ENCODE measurements at places on chromosomes 6 and 20.

DNA sequence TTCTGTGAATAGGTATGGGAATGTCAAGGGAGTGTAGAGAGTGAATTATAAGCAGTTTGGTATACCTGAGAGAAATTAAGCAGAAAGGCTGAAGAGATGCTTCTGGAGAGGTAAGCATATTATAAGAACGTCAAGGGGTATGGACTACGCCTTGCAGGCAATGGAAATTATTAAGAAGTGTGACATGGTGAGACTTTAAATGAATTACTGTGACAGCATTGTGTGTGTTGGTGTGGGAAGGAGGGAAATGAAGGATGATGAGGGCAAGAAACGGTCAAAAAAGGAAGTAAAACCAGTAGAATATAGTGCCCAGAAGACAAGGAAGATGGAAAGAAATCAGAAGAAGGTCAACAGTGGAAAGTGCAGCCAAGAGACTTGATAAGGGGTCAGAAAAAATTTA, 5.9 kb downstream of the KHDRBS2 start:
- no peak for DNase-seq

GRCh38 chr20:31577194-31577593, 27.9 kb upstream of the ID1 start:
- DNase-seq = no peak

DNA sequence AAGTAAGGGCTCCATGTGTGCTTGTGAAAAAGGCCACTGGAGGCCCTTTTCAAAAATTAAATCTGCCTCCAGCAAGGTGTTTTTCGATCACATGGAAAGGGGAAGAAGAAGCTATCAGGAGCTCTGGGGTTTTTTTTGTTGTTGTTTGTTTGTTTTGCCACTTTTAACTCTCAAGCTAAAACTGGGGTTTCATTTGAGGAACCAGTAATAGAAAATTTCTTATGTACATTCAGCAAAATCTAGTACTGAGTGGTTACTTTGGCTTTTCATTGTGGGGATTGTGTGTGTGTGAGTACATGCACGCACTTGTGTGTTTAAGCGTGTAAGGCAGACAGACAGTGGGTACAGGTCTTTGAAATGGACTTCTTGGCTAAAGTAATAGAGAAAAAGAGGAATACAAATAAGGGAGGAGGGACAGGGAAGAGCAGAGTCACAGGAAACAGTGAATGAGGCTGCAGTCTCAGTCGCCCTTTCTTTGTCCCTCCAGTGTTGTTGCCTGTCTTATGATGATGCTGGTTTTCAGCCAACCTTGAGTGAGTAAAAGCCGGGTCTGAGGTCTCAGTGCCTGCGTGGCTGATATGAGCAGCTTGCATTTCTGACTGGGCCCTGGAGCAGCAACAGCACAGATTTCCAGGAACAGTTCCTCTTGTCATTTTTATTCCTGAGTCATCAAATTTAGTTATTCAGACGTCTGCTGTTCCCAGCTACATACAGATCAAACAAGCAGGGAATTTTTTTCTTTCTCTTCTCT, 26.2 kb downstream of the SLC16A10 start:
- no peak for DNase-seq

- no peak for DNase-seq
These were observed 25.9 kb downstream of the FOXQ1 start for GRCh38 chr6:1337791-1338190.

DNA sequence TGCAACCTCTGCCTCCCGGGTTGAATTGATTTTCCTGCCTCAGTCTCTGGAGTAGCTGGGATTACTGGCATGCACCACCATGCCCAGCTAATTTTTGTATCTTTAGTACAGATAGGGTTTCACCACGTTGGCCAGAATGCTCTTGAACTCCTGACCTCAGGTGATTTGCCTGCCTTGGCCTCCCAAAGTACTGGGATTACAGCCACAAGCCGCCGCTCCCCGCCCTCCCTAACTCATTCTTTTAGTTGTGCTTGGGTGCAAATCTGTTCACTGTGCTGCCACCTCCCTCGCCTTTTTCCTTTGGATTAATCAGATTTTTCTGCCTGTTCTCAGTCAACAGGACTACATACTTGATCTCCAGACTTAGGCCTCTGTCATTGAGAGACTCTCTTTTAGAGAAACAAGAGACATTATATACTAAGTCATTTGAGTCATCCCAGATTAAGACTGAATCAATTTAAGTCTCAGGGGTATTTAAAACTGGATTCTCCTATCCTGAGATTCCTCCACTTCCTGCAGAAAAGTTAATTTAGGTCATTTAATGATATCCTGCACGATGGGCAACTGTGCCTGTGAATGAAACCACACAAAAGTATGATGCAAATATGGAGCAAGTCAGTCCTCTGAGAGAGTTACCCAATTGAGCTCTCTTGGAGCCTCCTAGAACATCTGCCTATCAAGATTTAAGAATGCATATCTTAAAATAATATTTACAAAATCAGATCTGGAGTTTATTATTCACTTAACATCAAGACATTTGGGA, 136.1 kb upstream of the THEMIS start:
- no peak for DNase-seq

- no peak for DNase-seq
These were observed 14.8 kb downstream of the PEDS1 start for GRCh38 chr20:50138479-50139393.

DNA sequence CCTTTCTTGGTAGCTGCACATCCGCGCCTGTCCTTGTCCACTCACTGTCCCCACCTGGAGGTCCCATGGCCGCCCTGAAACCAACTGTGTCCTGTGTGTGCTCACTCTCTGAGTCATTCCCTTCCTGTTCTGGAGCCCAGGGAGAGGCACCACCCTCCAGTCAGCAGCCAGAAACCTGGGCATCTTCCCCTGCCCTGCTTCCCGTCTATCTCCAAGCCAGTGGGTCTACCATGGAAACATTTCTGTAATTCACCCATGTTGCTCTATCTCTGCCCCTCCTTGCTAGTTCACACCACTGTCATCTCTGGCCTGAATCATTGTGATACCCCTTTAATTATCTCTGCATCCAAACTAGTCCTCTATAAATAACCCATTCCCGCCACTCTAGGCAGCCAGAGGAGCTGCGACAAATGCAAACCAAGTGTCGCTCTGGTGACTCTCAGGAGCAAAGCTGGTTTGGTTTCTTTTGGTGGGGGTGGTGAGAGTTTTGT, 28.8 kb upstream of the SYNJ2 start:
- DNase-seq = no peak

GRCh38 chr6:14365393-14365792, 247.8 kb downstream of the CD83 start:
- no peak for DNase-seq

DNA sequence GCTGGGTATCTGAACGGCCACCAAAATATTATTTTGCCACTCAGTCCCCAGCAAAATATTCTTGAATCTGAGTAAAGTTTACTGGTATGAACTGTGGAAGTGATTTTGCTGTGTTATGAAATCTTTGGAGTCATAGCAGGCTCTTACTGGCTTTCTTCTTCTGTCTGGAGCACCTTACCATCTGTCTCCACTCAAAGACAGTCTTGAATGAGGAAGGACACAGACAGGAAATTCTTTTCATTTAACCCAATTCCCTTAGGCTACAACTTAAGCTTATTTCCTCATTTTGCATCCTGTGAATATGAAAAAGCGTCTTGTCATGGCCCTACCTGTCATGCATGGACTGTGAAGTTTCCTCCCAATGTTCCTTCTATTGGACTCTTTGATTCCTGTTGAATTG, 24.7 kb downstream of the FNDC1 start:
- DNase-seq = no peak

- DNase-seq = peak; percentile 4
These were observed 268.8 kb downstream of the TMEM242 start for GRCh38 chr6:157054531-157054979.

DNA sequence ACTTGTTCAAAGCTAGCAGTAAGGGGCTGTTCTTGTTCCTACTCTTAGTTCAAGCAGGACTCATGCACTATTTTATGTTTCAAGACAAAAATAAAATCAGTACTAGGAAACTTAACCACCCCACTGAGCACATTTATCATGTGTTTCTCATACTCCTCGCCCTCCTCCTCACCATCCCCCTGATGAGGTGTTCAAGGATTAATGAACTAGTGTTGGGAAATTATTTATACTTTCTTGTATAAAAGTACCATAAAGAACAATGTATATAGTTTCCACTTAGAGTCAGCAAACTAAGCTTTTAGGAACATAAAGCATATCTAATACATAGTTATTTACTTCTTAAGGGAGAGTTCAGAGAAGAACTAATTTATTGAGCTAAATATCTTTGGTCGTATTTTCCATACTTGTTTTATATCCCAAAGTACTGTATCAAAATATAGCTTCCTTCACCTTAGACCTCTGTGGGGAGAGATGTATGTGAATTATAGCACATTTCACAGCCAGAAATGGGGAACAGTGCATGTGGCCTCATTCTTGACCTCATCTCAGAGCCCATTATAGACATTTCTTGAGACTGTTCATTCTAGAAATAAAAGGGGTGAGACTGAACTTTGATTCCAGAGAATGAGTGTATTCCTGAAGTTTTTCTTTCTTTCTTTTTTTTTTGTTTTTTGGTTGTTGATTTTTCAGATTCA, 326.5 kb upstream of the MAP3K7 start:
- DNase-seq = no peak

GRCh38 chr6:162198076-162198475, 529.5 kb downstream of the PRKN start:
- no peak for DNase-seq

DNA sequence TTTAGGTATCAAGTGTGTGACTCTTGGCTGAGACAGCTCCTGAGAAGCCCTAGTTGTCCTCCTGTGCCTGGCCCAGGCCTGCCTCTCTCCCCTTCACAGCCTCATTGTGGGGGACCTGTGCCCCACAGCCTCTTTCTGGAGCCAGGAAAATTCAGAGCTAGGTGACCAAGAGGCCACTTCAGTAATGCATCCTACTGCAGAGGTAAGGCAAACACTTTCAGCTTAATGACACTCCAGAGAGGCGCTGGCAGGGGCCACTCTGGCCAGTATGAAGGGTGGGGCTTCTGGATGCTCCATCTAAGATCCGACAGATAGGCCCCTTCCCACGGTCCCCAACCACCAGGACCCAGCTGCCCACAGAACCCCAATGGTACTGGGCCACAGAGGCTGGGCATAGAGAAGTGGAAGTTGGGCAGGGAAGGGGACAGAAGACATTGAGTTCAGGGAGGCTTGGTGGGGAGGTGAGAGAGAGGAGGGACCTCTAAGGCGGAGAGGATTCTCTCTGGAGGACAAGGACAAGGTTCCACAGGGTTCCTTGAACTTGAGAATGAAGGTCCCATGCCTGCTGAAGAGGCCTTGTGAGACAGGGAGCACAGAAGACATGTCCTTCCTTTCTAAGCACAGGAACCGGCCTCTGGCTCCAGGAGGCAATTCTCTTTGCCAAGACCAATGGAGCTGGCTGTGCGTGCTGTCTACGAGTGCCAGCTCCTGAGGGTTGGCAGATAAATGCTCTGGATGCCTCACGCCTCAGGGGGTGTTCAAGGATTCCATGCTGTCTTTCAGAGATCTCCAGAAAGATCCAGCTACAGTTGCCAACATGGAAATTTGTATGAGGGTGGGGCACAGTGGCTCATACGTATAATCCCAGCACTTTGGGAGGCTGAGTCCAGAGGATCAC, 46.4 kb upstream of the TGM2 start:
- DNase-seq = no peak

DNA sequence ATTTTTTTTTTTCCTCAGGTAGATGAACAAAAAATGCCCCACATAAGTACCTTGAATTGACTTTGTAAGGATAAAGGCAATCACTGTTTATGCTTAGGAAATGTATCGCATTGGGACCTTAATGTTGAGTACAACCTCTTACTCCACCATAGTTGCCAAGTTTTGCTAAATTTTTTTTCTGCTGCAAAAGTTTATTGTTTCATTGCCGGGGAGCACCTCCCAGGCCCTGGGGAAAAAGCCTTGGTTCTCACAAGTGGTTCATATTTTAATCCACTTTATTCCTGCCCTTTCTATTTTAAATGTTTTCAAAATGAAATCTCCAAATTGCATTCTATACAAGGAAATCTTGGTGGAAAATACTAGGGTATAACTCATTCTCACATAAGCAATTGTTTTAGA, 52.3 kb upstream of the UTRN start:
- DNase-seq = no peak

- no peak for DNase-seq
These were observed 105.2 kb upstream of the MAN1A1 start for GRCh38 chr6:119454714-119455113.

DNA sequence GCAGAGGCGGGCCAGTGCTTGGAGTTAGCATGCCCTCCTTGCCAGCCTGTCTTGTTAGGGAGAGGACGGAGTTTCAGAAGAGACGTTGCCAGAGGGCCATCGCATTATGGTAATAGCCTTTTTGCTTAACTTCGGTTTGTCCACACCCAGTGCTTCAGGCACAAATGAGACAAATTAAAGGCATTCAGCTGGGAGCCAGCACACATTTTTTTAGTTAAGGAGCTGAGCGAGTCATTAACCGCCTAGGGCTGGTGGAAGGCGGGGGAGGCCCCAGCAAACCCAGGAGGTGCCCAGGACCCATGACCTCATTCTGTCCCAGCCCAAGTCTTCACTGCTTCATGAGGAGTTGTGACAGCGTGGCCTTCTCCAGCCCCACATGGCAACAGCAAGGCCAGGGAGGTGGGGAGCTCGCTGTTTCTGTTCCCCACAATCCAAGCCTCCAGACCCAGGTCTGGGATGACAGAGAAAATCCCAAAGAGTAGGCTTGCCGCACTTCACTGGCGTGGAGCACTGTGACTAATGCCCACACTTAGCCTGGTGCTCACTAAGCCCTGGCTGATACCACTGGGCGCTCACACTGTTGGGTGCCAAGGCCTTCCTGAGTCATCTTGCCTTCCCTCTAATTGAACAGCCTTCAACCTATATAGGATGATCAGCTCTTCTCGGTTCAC, 237.1 kb downstream of the ANKRD60 start:
- DNase-seq = no peak

GRCh38 chr6:21529431-21529830, 64.1 kb upstream of the SOX4 start:
- no peak for DNase-seq

GRCh38 chr6:142697001-142697335, 248.0 kb downstream of the HIVEP2 start:
- no peak for DNase-seq

- no peak for DNase-seq
These were observed 18.7 kb upstream of the RALGAPB start for GRCh38 chr20:38453941-38454340.

GRCh38 chr20:41598719-41599118, 19.5 kb downstream of the CHD6 start:
- DNase-seq = no peak

DNA sequence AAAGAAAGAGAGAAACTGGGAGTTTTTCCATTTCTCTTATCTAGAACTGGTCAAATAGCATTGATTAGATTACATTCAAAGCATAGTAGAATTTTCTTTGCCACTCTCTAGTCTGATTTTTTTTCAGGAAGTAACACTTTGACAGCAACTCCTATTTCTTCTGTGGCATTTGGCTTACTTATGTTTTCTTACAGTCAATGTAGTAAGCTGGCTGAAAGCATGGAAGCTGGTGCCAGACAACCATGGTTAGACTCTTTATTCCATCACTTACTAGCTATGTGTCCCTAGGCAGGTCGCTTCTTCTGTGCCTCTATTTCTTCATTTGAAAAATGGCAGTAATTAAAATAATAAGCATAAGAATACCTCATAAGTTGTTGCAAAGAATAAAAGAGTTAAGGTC, 54.2 kb upstream of the OPRM1 start:
- no peak for DNase-seq
